ENCODE measurements at places on chromosomes 3 and 15. TPM values are rescaled to one million over a fixed set of nuclear protein-coding genes. Genes with fewer than 3 reads are reported as not detected.

Gene ZIC1
- total RNA-seq: not detected

Gene FAM3D
- total RNA-seq: 3.2 TPM

Gene GFM1
- 40.6 TPM for total RNA-seq

Gene THPO
- total RNA-seq: 0.31 TPM

Gene TMEM39A
- 45.4 TPM for total RNA-seq

Gene GOLGA6C
- not detected for total RNA-seq

Gene IL5RA
- 13.8 TPM for total RNA-seq

Gene PLSCR2
- not detected for total RNA-seq
